Type B pancreatic cell (in vitro differentiated cells): ENCODE measurements at places on chromosomes 11 and 22. TPM values are rescaled to one million over a fixed set of nuclear protein-coding genes. Genes with fewer than 3 reads are reported as not detected.

The DGKZ gene
- 50.0 and 57.6 TPM in 2 replicates for total RNA-seq

The ANO1 gene
- total RNA-seq: 14.9 and 29.2 TPM in 2 replicates

The OR4A16 gene
- not detected in 2 replicates for total RNA-seq

The DLG2 gene
- total RNA-seq: 2.3 and 5.9 TPM in 2 replicates

The B3GAT1 gene
- 3.5 and 4.8 TPM in 2 replicates for total RNA-seq

The SUSD2 gene
- total RNA-seq: 3.7 and 5.6 TPM in 2 replicates

The PLAAT5 gene
- total RNA-seq: 2.0 and 9.9 TPM in 2 replicates

The CUL5 gene
- 32.6 and 37.9 TPM in 2 replicates for total RNA-seq

The SULT4A1 gene
- 7.5 and 10.8 TPM in 2 replicates for total RNA-seq

The CD81 gene
- total RNA-seq: 350 and 438 TPM in 2 replicates

The GALNT18 gene
- total RNA-seq: 9.8 and 11.7 TPM in 2 replicates

The POLA2 gene
- 18.4 and 32.4 TPM in 2 replicates for total RNA-seq

GRCh38 chr11:9717719-9718118 is 53.8 kb downstream of the SWAP70 start:
- H3K27ac ChIP-seq: peak overlapping the region; percentile 30
- no peak overlapping the region for H3K4me3 ChIP-seq

DNA sequence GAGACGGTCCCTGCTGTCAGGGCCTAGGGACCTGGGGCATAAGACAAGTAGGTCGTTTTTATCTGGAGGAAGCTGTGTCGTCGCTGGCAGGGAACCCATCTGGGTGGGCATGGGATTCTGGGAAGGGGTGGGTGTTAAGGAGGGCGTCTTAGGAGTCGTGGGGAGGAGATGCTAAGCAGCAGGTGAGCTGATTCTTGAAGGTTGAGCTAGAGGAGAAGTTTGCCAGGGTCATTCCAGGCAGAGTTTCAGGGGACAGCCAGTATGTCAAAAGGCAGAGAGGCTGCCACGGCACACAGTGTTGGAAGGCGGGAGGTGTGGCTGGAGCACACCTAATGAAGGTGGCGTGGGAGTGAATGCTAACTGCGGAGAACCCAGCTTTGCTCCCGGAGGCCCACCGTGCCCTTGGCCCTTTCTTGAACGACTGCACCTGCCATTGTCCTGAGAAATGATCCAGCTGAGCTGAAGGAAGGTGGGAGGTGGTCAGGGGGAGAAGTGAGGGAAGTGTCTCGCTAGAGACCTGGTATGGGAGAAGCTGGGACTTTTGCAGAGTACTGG is 1.3 kb downstream of the FAM118A start:
- H3K27ac ChIP-seq: peak overlapping the region; percentile 87
- peaks cover 3% of the 10 kb centered on the region for H3K27me3 ChIP-seq
- peaks cover 27% of the 10 kb centered on the region for H3K4me1 ChIP-seq
- peaks cover 15% of the 10 kb centered on the region for H3K36me3 ChIP-seq
- H3K4me3 ChIP-seq: peak overlapping the region; percentile 89
- no peak for DNase-seq

GRCh38 chr11:64238076-64238475 is 2.8 kb upstream of the FKBP2 start:
- H3K4me1 ChIP-seq: peaks cover 16% of the 10 kb centered on the region
- no peak for DNase-seq
- H3K27ac ChIP-seq: peak overlapping the region; percentile 100
- H3K36me3 ChIP-seq: peaks cover 3% of the 10 kb centered on the region

- H3K27me3 ChIP-seq: peaks cover 11% of the 10 kb centered on the region
- H3K27ac ChIP-seq: no peak overlapping the region
- no peaks in the 10 kb centered on the region for H3K36me3 ChIP-seq
- peaks cover 8% of the 10 kb centered on the region for H3K4me1 ChIP-seq
- H3K4me3 ChIP-seq: no peak overlapping the region
Measured at GRCh38 chr11:10314199-10315072, 9.6 kb downstream of the ADM start.

- no peak overlapping the region for H3K4me3 ChIP-seq
- no peaks in the 10 kb centered on the region for H3K36me3 ChIP-seq
- H3K4me1 ChIP-seq: peaks cover 35% of the 10 kb centered on the region
- no peak for DNase-seq
- H3K27ac ChIP-seq: no peak overlapping the region
- peaks cover 16% of the 10 kb centered on the region for H3K27me3 ChIP-seq
Measured at GRCh38 chr11:71568704-71569349, 3.5 kb downstream of the KRTAP5-10 start.

GRCh38 chr11:113255096-113255495 is 59.3 kb upstream of the TTC12 start:
- peaks cover 22% of the 10 kb centered on the region for H3K4me1 ChIP-seq
- peaks cover 9% of the 10 kb centered on the region for H3K36me3 ChIP-seq
- no peak overlapping the region for H3K4me3 ChIP-seq
- no peak overlapping the region for H3K27ac ChIP-seq

DNA sequence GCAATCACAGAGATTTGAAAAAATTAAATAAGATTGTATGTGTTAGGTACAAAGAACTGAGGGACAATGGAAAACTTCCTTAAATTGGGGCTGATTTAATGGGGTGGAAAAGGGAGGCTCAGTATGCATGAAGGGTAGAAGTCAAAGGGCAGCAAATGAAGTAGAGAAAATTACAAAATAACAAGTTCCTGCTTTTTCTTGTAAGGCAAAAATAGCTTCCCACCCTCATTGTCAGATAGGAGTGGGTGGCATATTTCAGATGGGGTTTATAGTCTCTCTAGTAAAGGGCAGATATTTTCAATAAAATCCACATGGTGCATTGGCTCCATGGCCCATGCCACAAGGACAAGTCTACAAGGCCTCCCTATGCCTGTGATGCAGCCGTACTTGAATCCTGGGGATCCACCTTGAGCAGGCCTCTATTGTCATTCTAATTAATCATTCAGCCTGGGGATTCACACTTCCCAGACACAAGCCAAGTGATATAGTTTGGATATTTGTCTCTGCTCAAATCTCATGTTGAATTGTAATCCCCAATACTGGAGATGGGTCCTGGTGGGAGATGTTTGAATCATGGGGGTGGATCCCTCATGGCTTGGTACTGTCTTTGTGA is 36.7 kb upstream of the SESN3 start:
- no peak overlapping the region for H3K4me3 ChIP-seq
- H3K36me3 ChIP-seq: no peaks in the 10 kb centered on the region
- H3K27me3 ChIP-seq: peaks cover 3% of the 10 kb centered on the region
- no peak overlapping the region for H3K27ac ChIP-seq

DNA sequence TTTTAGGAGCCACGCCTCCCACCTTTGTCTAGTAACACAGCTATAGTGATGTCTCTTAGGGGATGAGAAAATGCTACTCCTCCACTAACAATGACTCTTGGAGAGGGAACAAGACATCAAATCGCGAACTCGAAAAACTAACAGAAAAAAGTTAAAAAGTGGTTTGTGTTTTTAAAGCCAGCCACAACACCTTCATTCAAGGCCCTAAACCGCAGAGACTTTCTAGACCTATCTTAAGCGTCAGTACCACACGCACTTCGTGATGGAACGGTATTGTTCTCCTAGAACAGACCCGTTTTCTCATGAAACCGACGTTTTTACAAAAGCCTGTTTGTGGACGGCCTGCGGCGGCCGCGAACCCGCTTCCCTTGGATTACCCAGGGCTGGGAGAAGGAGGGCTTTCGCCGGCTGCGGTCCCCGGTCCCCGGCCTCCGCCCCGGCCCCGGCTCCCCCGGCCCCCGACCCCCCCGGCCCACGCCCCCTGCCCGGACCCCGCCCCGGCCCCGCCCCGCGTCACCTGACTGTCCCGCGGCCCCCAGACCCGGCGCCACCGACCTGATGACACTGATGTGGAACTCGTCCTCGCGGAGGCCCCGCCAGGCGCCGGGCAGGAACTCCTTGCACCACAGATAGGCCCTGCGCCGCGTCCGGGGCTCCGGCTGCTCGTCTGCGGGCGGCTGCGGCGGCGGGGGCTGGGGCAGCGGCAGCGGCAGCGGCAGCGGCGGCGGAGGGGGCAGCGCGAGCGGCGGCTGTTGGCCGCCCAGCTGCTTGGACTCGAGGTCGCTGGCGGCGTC is 718 bp downstream of the CHKA start:
- peaks cover 4% of the 10 kb centered on the region for H3K36me3 ChIP-seq
- H3K4me1 ChIP-seq: peaks cover 30% of the 10 kb centered on the region
- peak overlapping the region; percentile 93 for H3K27ac ChIP-seq
- H3K4me3 ChIP-seq: peak overlapping the region; percentile 98

GRCh38 chr11:13964771-13965074 is 2.2 kb downstream of the SPON1 start:
- no peak for DNase-seq
- H3K4me1 ChIP-seq: peaks cover 7% of the 10 kb centered on the region
- H3K27ac ChIP-seq: no peak overlapping the region
- no peaks in the 10 kb centered on the region for H3K36me3 ChIP-seq

DNA sequence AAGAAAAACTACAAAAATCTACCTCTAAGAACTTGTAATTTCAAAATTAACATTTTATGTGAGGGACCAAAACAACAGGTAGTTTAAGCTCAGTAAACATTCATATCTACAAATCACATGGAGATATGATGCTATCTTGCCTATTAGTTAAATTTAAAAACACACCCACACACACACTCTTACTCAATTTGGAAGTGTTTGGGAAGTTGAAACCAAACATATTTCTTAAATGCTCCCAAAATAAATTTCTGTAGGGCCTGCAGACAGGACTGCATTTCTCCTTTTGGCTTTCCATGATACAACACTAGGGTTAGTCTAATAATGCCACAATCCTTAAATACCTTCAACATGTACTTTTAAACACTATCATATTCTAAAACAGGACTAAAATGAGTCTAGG is 7.0 kb downstream of the PITPNB start:
- H3K4me1 ChIP-seq: peaks cover 35% of the 10 kb centered on the region
- H3K27ac ChIP-seq: no peak overlapping the region
- peaks cover 29% of the 10 kb centered on the region for H3K36me3 ChIP-seq
- no peak overlapping the region for H3K4me3 ChIP-seq

- no peak overlapping the region for H3K27ac ChIP-seq
- no peak for DNase-seq
- H3K36me3 ChIP-seq: peaks cover 3% of the 10 kb centered on the region
- H3K4me3 ChIP-seq: no peak overlapping the region
Measured at GRCh38 chr11:36478700-36479329, 31.3 kb downstream of the TRAF6 start.

DNA sequence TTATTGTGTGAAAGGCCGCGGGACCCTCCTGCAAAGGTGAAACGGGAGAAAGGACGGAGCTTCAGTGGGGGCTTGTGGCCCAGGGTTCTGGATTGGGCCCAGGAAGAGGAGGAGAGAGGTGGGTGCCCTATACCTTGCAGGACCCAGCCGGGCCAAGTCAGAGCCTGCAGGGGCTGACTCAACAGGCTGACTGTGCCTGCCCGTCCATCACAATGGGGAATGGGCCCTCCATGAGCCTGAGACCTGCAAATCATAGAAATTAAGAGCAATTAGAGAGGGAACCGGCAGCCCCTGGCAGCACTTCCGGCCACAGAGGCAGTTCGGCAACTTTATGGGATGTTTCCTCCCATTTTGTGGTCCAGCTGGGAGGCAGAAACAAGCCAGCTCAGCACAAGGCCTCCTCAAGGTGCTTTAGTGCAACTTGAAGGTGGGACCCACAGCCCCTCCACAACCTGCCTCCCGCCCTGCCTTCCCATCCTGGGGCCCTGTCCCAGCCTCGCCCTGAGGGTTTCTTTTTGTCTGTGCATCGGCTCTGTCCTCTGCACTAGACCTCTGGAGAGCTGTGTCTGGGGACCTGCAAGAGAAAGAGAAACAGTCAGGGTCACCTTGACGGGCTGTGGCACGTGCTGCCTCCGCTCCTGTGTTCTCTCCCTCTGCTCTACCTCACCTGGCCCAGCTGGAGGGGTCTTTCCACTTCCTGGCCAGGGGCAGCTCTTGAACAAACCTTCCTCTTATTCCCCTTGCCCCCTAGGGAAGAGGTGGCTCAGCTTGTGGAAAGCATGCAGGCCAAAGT is 19.1 kb upstream of the NECTIN1 start:
- H3K4me3 ChIP-seq: no peak overlapping the region
- no peaks in the 10 kb centered on the region for H3K36me3 ChIP-seq
- peaks cover 33% of the 10 kb centered on the region for H3K27me3 ChIP-seq

GRCh38 chr11:61874377-61874809 is 17.0 kb downstream of the FADS3 start:
- no peaks in the 10 kb centered on the region for H3K36me3 ChIP-seq
- no peak overlapping the region for H3K4me3 ChIP-seq
- peaks cover 4% of the 10 kb centered on the region for H3K27me3 ChIP-seq
- no peak for DNase-seq
- no peak overlapping the region for H3K27ac ChIP-seq

GRCh38 chr11:95585069-95585751 is 204.4 kb downstream of the FAM76B start:
- H3K4me1 ChIP-seq: peaks cover 4% of the 10 kb centered on the region
- H3K36me3 ChIP-seq: no peaks in the 10 kb centered on the region
- no peaks in the 10 kb centered on the region for H3K27me3 ChIP-seq
- DNase-seq: no peak

GRCh38 chr22:45698094-45698493 is 26.5 kb downstream of the ATXN10 start:
- H3K27me3 ChIP-seq: no peaks in the 10 kb centered on the region
- no peak overlapping the region for H3K27ac ChIP-seq
- H3K36me3 ChIP-seq: peaks cover 54% of the 10 kb centered on the region
- H3K4me3 ChIP-seq: no peak overlapping the region

DNA sequence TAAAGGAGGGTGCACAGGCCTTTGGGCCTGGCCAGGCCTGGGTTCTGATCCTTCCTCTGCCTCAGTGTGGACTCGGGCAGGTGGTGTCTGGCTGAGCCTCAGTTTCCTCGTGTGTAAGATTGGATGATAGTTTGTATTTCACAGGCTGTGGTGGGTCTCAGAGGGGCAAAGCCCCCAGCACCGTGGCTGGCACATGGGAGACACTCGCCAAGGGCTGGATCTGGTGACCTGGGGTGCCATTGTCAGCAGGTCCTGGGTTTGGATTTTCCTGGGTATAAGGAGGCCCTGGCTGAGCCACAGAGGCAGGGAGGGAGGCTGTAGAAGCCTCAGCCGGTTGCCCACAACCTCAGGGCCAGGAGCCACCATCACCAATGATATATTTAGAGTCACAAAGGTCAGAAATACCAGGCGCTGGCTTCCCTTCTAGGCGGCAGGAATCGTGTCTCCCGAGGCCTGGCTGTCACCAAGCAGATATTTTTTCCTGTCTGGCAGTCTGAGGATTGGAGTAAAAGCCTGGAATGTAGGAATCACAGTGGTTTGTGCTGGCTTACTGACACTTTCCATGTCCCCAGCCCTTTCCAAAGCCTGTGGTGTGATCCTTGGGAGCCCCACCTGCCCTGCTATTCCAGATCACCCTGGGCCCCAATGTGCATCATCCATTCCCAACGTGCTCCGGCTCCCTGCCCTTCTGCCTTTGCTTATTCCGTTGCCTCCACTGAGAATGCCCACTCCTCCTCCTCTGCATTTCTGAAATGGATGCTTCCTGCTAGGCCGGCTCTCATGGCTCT is 15.6 kb downstream of the KCNC1 start:
- H3K4me1 ChIP-seq: no peaks in the 10 kb centered on the region
- peaks cover 32% of the 10 kb centered on the region for H3K27me3 ChIP-seq
- H3K27ac ChIP-seq: no peak overlapping the region
- no peak overlapping the region for H3K4me3 ChIP-seq

- H3K27me3 ChIP-seq: peaks cover 23% of the 10 kb centered on the region
- no peak overlapping the region for H3K27ac ChIP-seq
- H3K36me3 ChIP-seq: no peaks in the 10 kb centered on the region
- H3K4me3 ChIP-seq: no peak overlapping the region
- DNase-seq: peak; percentile 18
Measured at GRCh38 chr22:19674129-19674928, 40.0 kb upstream of the SEPTIN5 start.

- H3K36me3 ChIP-seq: no peaks in the 10 kb centered on the region
- peak overlapping the region; percentile 90 for H3K27ac ChIP-seq
- peaks cover 16% of the 10 kb centered on the region for H3K4me1 ChIP-seq
- no peaks in the 10 kb centered on the region for H3K27me3 ChIP-seq
Measured at GRCh38 chr11:76577226-76577920, 93.2 kb downstream of the LRRC32 start.
